ENCODE measurements at places on chromosomes 11 and 22.

GRCh38 chr11:27209562-27210005 is 153.4 kb downstream of the CCDC34 start:
- DNase-seq, result no peak

GRCh38 chr11:57453543-57454177 is 6.7 kb upstream of the RTN4RL2 start:
- no peak for DNase-seq

GRCh38 chr11:66282468-66283455 is 4.8 kb downstream of the CNIH2 start:
- peak; percentile 100 for DNase-seq

DNA sequence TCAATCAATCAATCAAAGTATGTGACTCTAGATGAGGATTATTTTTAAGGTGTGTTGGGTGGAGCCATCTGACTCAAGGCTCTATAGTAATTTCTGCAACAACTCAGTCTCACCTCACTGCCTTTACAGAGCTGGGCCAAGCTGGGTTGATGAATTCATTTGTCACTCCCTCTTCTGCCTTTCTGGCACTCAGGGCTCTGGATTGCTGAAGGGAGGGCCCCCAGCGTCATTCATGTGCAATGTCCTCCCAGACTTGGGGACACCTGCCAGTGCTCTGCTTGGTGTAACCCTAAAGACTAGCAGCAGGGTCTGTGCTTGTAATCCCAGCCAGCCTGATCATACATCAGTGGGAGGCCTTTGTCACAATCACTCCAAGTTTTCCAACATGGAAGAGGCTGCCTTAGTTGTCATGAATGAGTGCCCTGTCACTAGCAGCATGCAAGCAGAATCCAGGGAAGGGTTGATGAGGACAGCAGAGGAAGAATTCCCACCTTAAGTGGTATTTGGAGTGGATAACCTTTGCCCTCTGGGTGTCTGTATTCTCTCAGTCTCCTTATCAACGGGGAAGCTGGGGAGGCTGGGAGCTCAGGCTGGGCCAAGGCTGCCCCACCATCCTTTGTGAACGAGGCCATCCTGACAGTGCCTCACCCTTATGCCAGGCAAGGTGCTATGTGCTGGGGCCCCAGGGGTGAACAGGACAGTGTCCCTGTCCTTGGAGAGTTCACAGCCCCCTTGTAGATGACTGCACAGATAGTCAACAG is 2.0 kb upstream of the TP53I11 start:
- DNase-seq, result no peak

All from stimulated activated CD8-positive, alpha-beta memory T cell treated with anti-CD3 and anti-CD28 coated beads, Interleukin-4, amount 100 ng/mL, for 48 hours (primary cell).